ENCODE measurements at places on chromosomes 7 and 10. TPM values are rescaled to one million over a fixed set of nuclear protein-coding genes. Genes with fewer than 3 reads are reported as not detected.

PLEKHS1 gene
- 0.75 TPM for total RNA-seq

EBLN1 gene
- total RNA-seq = not detected

SLC13A1 gene
- 132 TPM for total RNA-seq

SNCG gene
- 15.8 TPM for total RNA-seq

CNPY1 gene
- not detected for total RNA-seq

- DNase-seq = no peak
Observed at GRCh38 chr7:159023746-159024145, 120.9 kb downstream of the VIPR2 start.

DNA sequence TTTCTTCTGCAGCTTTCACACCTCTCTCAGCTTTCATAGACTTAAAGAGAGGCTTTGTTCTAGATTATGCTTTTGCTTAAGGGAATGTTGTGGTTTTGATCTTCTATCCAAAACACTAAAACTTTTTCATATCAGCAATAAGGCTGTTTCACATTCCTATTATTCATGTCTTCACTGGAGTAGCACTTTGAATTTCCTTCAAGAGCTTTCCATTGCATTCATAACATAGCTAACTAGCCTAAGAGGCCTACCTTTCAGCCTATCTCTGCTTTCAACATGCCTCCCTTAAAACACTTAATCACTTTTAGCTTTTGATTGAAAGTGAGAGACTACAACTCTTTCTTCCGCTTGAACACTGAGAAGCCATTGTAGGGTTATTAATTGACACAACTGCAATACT is 1117.0 kb upstream of the PHF14 start:
- no peak for DNase-seq

- DNase-seq = no peak
Observed at GRCh38 chr10:30510184-30510931, 76.4 kb downstream of the MAP3K8 start.

GRCh38 chr10:43151371-43151770 is 13.1 kb downstream of the CSGALNACT2 start:
- DNase-seq = no peak

- no peak for DNase-seq
Observed at GRCh38 chr7:93378131-93378760, 146.1 kb downstream of the VPS50 start.

DNA sequence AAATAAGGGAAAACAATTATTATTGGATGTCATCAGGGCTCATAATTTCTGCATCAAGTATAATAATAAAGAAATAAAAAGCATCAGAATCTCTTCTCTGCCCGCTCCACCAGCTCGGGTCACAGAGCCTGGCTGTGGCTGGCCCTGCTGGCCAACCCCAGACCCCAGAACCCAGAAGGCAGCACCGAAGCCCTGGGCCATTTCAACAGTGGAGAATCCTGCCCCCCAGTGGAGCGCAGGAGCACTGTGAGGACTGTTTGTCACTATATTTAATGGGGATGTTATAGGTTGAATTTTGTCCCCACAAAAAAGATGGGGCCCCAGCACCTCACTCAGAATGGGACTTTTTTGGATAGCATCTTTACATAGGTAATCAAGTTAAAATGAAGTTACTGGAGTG is 27.3 kb downstream of the DENND11 start:
- no peak for DNase-seq

GRCh38 chr7:272631-273030 is 17.3 kb upstream of the FOXL3 start:
- no peak for DNase-seq
